Activated CD4-positive, alpha-beta memory T cell treated with anti-CD3 and anti-CD28 coated beads for 36 hours (primary cell): ENCODE measurements at places on chromosomes 5 and 9. TPM values are rescaled to one million over a fixed set of nuclear protein-coding genes. Genes with fewer than 3 reads are reported as not detected.

DNA sequence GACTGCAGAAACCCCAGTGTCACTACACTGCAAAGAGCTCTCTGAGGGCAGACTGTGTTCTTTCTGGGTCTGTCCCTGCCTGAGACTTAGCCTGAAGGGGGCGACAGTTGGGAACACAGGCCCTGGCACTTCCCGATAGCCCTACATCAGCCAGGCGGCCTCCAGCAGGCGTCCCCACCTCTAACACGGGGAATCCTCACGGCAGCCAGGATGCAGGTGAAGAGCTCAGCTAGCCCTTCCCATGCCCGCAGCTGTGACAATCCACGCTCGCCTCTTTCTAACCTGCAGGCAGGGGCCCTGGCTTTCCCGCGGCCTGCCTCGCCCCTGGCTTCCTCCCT is 5.9 kb downstream of the MED22 start:
- no peak for DNase-seq

SHOC1 gene
- not detected for total RNA-seq

LCN10 gene
- total RNA-seq, result 1.5 TPM

DNA sequence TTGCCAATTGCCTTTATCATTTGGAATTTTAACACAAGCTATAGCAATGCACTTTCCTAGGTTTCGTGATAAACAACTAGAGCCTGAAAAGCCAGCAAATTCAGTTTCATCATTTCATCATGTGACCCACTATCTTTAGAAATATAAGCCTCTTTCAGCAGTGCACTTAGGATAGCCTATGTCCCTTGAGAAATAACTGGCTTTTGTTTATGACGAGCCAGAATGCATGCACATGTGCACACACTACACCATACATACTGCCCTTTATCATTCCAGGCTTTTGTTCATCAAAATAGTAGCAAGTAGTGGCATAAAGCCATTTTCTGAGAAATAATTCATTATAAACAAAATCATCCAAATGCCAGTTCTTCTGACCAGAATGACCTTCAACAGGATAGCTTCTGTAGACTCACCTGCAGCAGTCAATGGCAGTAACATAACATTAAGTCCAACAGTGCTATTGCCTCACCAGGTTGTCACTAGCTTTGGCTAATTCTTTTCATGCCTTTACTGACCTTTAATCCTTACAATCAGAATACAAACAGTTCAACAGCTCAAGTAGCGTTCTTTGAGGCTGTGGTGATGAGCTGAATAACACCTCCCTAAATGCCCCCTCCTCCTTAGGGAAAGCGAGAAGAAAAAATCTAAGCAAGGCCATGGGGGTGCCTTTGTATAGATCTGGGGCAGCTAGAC is 132.3 kb upstream of the SMARCA2 start:
- DNase-seq, result no peak

IL3 gene
- total RNA-seq, result 23.1 TPM

- no peak for DNase-seq
Observed at GRCh38 chr5:42779083-42779482, 22.5 kb downstream of the CCDC152 start.

DNA sequence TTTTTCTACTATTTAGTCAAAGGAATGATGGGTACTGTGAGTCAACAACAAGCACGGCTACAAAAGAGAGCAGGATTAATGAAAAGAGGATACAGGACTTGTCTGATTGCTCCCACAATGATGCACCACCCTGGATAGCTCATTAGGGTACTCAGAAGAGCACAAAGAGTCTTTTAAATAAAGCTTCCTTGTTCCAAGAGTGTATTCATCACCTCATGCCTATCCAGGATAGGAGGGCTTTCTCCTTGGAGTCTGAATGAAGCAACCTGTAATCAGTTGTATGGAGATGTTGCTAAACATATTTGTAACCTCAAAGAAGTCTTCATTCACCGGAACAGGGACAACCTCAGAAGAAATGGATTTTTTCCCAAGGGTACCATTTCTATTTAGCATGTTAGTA is 219.5 kb upstream of the TMEM161B start:
- DNase-seq, result no peak

OR1Q1 gene
- total RNA-seq, result not detected

DNA sequence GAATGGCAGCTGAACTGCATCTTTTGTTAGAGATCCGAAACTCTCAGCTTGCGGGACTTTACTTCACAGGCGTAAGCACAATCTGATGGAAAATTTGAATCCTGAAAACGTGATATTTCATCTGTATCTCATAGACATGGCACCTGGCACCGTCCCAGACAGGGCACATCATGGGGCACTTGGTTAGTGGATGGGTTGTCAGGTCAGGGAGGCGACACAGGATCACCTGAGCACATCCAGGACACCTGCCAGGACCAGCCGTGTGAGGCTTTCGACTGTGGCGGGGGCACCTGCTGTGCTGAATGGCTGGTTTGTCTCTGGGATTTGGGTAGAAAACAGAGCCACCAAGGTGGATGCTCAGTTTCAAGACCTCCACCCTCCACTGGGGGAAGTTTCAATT is 11.3 kb upstream of the ZFP62 start:
- no peak for DNase-seq

DNA sequence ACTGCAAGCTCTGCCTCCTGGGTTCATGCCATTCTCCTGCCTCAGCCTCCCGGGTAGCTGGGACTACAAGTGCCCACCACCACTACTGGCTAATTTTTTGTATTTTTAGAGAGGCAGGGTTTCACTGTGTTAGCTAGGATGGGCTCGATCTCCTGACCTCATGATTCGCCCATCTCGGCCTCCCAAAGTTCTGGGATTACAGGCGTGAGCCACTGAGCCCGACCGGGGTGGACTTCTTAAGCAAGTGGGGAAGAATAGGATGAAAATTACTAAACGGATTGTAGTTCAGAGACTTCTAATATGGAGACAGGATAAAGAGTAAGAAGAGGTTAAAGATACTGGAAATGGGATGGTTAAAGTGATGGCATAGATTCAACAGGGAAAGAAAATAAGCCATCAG is 132.3 kb upstream of the IRX2 start:
- no peak for DNase-seq

SPATA31D4 gene
- total RNA-seq, result not detected

KDM4C gene
- 26.2 TPM for total RNA-seq

- DNase-seq, result no peak
Observed at GRCh38 chr9:107144475-107144874, 138.6 kb upstream of the RAD23B start.

IGFBPL1 gene
- not detected for total RNA-seq
